Activated naive CD8-positive, alpha-beta T cell treated with anti-CD3 and anti-CD28 coated beads, Interleukin-2, amount 50 U/mL, for 16 hours (primary cell): ENCODE measurements at places on chromosomes 5 and 9.

DNA sequence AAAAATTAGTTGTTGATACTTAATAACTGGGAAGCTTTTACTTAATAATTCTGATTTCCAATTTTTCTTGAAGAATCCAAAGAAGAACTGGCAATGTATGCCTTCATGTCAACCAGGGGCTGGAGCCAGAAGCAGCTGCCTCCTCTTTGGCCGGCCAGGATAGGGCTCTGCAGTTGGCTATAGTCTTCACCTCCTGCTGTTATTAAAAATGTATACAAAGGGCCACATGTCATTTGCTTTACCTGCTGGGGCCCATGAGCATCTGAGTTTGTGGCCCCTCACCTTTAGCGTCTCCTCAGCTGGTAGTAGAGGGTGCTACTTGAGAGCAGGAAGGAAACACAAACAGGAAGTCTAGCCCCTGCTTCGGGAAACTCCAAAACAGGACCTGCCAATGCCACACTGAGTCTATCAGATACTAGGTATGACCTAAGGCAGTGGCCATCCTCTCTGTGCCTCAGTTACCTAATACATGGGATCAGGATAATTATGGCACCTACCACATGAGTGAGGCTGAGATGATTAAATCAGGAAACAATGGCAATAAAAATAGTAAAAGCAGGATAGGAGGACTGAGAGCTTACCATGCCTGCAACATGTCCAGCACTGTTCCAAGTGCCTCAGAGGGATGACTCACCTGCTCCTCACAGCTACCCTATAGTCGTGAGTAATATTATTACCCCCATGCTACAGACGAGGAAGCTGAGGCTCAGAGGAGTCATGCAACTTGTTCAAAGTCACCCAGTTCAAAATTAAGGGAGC lies 21.3 kb downstream of the CCDC69 start:
- DNase-seq: no peak

DNA sequence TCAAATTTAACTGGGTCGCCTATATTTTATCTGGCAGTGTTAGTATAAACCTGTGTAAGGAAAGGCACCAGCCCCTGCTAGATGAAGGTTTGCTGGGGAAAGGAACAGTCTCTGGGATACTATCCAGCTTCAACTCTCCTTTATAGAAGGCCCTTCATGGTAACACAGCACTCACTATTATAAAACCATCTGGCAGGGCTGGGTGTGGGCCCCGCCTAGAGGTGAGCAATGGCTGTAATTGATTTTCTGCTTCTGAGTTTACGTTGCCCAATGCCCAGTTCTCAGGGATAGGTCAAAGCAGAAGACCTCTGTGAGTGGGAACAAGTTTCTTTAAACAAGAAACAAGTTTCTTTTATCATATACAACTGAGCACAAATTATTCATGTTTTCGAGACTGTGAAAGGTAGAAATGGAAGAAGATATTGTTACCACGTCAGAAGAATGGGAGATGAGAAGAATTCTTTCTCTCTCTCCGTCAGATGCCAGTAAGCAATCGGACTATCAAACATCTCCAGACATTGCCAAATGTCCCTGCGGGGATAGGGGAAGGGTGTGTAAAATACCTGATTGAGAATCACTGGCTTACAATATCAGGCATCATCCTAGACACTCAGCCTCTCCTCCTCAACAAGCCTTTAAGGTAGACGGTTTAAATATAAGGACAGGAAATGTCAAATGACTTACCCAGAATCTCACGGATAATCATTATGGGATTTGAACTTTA lies 205.9 kb downstream of the PDZD2 start:
- no peak for DNase-seq

DNA sequence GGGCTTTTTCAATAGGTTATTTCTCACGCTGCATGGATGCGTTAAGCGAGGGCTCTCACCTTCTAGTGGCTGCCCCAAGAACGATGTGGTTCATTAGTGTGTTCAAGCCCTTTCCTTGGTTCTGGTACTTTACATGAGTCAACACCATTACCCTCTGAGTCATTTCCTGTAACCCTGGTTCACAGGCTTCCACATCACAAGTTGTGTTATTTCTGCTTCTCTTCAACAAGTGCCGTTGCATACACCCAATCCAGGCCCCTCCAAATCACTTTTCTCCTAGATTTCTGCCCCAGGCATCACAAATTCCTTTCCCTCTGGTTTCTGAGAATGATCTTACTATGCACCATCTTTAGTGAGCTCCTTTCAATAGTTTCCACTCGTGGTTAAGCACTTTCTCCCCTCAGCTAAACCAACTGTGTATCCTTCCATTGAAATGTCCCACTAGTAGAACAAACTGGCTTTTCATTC lies 69.5 kb upstream of the RAD23B start:
- no peak for DNase-seq

DNA sequence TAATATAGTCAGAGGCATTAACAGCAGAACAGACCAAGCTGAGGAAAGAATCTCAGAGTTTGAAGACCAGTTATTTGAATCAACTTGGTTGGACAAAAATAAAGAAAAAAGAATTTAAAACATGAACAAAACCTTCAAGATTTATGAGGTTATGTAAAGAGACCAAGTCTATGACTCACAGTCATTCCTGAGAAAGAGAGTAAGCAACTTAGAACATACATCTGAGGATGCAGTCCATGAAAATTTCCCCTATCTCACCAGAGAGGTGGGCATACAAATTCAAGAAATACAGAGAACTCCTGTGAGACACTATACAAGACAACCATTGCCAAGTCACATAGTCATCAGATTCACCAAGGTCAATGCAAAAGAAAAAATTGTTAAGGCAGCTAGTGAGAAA lies 17.4 kb upstream of the C9orf72 start:
- no peak for DNase-seq

- no peak for DNase-seq
Observed at GRCh38 chr9:34498553-34498952, 24.2 kb downstream of the ENHO start.

GRCh38 chr9:71755230-71755629 lies 13.1 kb downstream of the CEMIP2 start:
- no peak for DNase-seq

DNA sequence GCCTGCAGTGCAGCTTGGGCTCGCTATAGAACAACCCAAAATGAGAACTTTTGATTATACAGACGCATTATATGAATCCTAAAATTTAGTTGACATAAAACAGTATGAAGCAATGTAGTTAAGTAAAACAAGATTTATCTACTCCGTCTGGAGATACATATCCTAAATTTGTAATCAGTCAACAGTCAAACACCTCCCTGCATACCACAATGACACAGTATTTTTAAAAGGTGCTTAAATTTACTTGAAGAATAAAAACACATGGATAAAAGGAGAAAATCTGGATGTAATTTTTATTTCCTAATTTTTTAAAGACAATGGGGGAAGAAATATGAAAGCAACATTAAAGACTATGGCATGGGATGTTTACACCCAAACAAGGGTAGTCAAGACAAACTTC lies 70.8 kb downstream of the PTBP3 start:
- no peak for DNase-seq

GRCh38 chr5:142110046-142110531 lies 1.5 kb downstream of the NDFIP1 start:
- no peak for DNase-seq

GRCh38 chr5:131394128-131394527 lies 130.3 kb downstream of the CDC42SE2 start:
- no peak for DNase-seq

GRCh38 chr5:149135536-149136201 lies 5.6 kb upstream of the ABLIM3 start:
- DNase-seq: no peak

DNA sequence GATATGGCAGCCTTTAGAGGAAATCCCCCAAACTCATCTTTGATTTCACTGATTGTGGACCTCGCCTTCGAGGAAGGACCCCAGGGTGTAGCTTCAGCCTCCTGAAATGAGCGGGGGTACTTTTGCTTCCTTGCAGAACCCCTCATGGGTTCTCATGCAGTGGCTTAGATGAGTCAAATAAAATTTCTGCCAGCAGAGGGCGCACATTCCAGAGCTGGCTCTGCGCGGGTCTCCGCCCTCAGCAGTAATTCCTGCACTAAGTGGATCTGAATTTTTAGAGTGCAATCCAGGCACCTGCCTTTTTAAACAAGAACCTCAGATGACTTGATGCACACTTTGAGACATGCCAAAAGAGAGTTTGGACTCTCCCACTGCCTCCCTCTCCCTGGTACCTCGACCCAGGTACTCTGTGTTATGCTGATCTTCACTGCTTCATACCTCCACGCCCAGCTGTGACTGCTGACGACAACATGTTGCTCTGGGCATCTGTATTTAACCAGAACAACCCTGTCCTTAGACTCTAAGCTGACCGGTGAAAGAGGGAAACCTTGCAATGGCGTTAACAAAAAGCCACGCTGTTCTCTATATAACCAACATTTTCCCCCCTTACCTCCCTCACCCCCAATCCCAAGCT lies 7.3 kb downstream of the EGFLAM start:
- no peak for DNase-seq

DNA sequence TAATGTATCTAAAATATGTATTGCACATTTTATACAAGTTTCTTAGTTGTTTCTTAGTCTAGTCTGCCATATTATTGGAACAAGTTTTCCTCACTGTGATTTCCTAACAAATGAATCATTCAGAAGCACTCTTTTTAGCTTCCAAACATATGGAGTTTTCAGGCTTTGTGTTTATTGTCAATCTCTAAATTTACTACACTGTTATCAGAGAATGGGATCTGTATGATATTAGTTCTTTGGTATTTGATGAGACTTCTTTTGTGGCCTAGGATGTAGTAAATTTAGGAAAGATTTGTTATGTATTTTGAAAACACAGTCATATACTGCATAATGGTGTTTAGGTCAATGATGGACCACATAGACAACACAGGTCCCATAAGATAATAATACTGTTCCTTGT lies 25.7 kb downstream of the SREK1IP1 start:
- DNase-seq: no peak

- DNase-seq: no peak
Observed at GRCh38 chr5:91850031-91850430, 466.9 kb upstream of the ARRDC3 start.

GRCh38 chr5:101561018-101561417 lies 657.9 kb upstream of the ST8SIA4 start:
- DNase-seq: no peak

DNA sequence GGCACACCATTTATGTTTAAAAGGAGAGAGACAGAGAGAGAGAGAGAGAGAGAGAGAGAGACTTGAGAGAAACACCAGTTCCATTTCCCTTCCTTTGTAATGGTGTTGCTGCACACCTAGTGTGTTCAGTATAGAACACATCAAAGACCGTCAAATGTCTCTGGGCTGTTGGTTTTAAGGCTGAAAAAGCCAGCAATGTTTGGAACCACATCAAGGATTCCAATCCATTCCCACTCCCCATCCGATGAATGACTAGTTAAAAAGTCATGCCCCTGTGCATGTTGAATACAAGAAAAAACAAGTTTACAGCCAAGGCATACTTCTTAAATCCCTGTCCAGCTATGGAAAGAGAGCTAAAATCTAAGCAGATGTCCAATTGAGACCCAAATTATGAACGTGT lies 83.0 kb upstream of the IFNE start:
- DNase-seq: no peak

GRCh38 chr5:9774472-9775079 lies 144.4 kb upstream of the TAS2R1 start:
- DNase-seq: no peak

- DNase-seq: no peak
Observed at GRCh38 chr5:135009736-135010501, 24.1 kb downstream of the PITX1 start.

GRCh38 chr5:174344335-174344734 lies 298.8 kb downstream of the NSG2 start:
- no peak for DNase-seq

DNA sequence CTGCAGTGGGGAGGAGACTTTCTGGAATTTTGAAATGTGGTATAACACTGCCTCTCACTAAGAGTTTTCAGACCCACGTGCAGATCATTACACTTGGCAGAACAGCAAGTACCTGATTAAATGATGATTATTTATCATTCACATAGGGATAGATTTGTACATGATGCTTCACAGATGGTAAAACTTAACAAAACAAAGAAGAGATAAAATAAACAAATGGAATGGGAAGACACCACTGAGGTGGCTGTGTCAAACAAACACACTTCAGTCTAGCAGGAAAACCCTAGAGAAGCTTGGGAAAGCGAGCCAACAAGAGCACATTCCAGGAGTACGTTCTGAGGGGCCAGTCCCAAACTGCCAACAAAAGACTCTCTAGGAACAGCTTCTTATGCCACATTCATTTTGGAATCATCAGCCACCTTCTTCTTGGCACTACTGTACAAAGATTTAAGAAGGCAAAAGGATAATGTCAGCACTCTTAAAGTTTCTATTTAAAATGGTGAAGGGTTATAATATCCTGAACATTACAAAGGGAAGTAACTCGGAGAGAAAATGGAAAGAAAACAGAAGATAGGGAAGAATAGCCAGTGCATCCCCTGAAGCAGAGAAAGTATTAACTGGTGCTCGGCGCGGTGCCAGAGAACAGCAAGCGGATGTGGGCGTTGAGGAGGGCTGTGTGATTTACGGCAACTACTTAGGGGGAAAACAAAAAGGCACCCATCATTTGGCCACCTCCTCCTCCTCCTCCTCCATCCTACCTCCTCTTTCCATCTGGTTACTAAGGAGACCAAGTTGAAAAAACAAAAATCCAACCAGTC lies 1.6 kb downstream of the MED27 start:
- DNase-seq: no peak

DNA sequence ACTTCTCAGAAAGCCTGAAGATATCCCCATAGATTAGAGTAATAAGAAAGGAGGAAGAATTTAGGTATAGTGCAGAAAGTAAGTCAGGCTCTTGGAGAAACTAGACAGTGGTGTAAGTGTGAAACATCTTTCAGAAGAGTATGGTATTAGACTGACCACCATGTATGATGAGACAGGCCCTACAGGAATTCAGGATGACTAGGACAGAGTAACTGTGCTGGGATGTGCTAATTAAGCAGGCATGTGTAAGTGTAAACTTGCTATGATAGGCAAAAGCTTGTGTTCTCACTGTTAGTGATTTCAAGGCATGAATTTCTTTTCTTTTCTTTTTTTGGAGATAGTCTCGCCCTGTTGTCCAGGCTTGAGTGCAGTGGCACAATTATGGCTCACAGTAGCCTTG lies 70.8 kb downstream of the RAB24 start:
- no peak for DNase-seq
